ENCODE measurements at places on chromosomes 6 and 20.

GRCh38 chr6:14353281-14353680, 235.7 kb downstream of the CD83 start:
- no peak for DNase-seq

DNA sequence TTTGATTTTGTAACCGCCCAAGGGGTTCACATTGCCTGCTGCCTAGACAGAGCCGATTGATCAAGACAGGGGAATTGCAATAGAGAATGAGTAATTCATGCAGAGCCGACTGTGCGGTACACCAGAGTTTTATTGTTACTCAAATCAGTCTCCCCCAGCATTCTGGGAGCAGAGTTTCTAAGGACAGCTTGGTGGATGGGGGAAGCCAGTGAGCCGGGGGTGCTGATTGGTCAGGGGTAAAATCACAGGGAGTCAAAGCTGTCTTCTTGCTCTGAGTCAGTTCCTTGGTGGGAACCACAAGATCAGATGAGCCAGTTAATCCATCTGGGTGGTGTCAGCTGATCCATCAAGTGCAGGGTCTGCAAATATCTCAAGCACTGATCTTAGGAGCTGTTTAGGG, 60.0 kb upstream of the EZR start:
- DNase-seq = peak; percentile 67

DNA sequence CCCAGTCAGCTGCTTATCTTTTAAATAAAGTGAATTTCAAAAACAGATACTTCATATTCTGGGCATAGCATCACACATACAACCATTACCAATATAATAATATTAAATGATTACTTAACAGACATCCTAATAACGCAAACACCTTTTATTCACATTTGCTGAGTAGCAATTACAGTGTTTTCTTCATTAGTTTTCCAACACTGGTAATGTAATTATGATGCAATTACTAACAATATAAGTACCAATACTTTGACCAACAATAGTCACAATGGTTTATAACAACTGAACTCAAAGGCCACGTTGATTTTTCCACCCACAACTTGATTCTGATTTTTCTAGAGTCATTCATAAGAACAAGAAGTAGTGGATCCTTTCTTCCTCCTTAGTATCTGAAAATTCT, 104.1 kb downstream of the MYB start:
- DNase-seq = no peak

GRCh38 chr20:48787861-48788375, 39.9 kb downstream of the PREX1 start:
- peak; percentile 74 for DNase-seq

DNA sequence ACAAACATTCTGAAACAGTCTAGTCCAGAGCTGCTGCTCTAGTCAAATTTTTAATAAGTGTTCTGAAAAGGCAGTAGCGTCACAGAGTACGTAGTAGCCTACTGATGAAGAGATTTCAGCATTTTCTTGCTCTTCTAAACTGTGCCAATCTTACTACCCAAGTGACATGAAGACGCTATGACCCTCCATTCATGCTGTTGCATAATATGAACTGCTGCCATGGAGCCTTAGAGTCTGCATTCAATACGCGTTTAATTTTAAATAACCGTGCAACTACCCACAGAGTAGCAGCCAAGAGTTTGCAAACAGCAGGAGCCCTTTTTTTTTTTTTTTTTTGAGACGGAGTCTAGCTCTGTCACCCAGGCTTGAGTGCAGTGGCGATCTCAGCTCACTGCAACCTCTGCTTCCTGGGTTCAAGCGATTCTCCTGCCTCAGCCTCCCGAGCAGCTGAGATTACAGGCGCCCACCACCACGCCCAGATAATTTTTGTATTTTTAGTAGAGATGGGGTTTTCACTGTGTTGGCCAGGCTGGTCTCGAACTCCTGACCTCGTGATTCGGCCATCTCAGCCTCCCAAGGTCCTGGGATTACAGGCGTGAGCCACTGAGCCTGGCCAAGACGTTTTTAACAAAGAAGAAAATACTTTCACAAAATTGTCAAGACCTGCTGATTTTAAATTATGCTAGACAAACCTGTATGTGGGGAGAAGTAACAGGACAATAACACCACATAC, 44.3 kb downstream of the EZR start:
- no peak for DNase-seq

- DNase-seq = no peak
Observed at GRCh38 chr6:168179702-168180382, 100.8 kb upstream of the FRMD1 start.

GRCh38 chr6:87391334-87391733, 16.4 kb upstream of the CFAP206 start:
- peak; percentile 53 for DNase-seq

GRCh38 chr6:108896111-108896661, 48.0 kb downstream of the ARMC2 start:
- DNase-seq = peak; percentile 85

DNA sequence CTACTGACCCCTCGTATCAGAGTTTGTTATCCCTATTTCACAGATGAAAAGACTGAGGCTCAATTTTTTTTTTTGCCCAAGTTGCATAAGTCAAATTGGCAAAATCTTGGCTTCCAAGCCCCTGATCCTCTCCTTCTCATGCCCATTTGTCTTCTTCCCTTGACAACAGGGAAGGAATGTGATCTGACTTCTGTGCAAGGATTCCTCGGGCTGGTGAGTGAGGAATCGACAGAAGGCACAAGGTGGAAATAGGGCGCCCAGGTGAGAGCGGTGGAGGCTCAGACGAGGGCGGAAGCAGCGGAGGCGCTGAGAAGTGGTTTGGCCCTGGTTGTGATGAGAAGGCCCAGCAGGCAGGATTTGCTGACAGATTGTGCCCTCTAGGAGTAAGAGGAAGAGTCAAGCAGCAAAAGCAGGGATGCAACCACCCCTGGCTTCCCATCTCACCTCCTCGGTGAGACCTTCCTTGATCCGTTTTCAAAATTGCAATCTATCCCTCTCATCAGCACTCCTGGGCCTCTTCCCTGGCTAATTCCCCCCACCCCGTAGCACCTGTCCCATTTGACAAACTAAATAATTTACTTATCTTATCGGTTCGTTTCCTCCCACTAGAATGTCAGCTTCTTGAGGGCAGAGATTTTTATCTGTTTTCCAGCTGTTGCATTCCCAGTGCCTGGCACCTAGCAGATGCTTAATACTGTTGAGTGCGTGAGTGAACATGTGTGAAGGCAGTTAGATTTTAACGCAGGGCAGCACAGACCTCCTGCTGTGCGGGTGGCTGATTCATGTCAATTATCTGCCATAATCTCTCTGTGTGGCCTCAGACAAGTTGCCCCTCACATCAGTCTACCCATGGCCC, 3.7 kb upstream of the SIRPA start:
- DNase-seq = no peak

DNA sequence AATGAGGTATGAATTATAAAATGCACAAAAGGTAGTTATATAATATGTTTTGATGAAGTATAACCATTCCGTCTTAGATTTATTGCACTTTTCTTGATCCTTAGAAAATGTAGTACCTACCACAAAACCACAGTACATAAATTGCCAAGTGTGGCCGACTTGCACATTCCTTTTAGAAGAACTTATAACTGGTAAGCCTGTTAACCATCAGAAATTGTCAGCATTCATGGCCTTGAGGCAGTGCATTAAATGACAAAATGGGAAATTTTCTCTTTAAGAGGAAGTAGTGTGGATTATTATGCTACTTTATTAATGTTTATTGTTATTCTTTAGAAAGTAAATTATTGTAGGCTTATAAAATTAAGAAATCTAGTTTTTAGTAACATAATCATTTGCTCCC, 29.6 kb downstream of the TAB2 start:
- DNase-seq = peak; percentile 43

- DNase-seq = no peak
Observed at GRCh38 chr6:37731371-37731770, 33.7 kb upstream of the MDGA1 start.

DNA sequence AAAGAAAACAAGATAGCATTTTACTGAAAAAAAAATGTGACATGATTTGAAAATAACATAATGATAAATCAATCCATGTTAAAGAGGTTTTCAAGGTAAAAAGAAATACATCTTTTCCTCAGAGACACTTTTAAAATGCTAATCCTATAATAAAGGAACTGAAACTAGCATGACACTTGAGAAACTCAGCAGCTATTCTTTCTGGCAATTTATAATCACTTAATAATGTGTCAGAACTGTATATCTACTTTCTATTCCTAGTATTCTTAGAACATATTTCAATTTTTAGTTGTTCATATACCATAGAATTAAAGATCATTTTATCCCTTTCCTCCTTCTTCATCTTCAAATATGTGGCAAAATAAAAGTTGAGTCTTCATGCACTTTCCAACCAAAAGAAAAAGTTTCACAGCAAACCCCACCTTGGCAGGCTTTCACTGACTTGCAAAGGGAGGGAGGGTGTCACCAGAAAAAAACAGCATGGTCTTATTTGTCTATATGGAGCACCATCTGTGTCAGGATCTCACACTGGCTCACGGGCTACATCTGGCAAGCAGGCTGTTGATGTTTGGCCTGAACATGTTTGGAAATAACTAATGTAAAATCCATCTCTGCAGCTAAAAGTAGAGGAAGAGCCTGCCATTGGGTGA, 48.5 kb downstream of the FHL5 start:
- DNase-seq = no peak

GRCh38 chr6:148240461-148240840, 102.2 kb upstream of the SASH1 start:
- peak; percentile 96 for DNase-seq

- peak; percentile 60 for DNase-seq
Observed at GRCh38 chr6:1244941-1245340, 67.0 kb upstream of the FOXQ1 start.

DNA sequence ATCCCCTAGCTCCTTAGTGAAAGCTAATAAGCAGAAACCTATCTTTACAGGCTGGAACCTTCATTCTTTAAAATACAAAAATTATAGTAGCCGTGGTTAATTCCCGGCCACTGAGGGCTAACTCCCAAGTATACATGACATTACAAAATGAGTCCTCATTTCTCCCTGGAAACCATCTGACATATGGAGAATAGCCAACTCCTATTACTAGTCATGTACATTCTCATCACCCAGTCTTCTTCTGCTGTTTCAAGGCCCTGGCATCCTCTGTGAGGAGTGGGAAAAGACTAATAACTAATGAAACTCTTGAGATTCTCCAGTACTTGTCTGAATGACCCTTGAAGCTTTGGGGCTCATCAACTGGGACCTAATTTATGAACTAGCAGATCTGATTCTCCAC, 30.2 kb downstream of the CSNK2A1 start:
- peak; percentile 28 for DNase-seq

DNA sequence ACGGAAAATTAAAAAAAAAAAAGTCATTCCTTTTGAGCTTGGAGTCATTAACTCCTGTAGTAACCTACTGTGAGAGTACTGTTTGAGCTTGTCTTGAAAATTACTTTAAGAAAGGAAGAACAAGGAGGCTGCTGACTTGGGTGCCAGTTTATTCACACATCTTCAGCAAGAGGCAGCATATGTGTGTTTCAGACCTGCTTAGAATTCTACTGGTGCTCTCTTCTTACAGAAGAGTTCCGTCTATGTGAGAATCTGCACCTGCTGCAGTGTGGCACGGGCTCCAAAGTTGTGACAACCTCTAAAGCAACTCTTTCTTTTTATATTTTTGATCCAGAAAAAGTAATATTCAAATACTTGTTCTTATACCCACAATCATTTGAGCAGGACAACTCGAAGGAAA, 117.4 kb upstream of the SOX4 start:
- no peak for DNase-seq

Measured in EH (cell line).